Cerebellar cortex (tissue), 1 donor: ENCODE measurements at places on chromosomes 6 and 20.

DNA sequence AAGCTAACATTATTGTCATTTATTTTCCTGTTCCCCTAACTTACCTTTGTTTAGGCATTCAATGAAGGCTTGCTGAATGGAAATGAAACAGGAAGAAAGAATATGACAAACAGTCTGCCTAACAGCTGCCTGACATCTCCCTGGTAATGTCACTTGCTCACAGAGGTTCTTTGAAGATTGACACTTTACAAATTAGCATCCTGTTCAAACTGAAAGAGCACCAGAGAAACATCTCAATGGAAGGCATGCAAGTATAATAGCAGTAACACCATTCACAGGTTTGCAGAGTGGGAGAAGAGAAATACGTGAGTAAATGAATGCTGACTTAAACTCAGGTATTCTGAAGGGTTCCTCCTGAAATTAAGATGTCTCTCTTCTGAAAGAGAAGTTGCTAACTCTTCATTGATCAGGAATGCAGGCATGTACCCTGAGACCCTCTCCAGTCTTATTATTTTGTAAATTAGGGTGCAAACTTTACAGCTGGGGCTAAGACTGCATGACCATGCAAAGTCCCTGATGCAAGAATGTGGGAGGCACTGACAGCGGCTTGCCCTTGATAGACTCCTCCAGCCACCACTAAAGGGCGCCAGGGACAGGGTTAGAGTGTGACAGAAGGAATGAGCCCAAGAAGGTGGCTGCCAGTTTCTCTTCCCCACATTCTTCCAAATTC is 1.3 kb upstream of the SMLR1 start:
- DNase-seq = no peak

- no peak for DNase-seq
Observed at GRCh38 chr6:129426343-129426742, 283.6 kb downstream of the ARHGAP18 start.

DNA sequence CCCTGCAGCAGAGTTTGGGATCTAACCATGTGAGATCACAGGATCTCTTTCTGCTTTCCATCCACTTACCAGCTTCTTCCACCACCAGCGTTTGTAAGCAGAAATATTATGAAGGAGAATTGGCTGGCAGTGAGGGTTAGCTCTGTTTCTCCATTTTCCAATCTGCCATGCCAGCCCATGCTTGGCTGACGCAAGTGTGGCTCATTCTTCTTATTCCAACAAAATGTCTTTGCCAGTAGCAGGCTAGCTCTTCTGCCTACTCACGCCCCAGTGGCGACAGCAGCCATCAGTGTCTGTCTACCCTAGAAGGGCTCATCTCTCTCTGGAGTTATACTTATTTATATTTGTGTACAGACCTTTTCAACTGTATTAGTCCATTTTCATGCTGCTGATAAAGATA is 286.2 kb downstream of the FARS2 start:
- no peak for DNase-seq

DNA sequence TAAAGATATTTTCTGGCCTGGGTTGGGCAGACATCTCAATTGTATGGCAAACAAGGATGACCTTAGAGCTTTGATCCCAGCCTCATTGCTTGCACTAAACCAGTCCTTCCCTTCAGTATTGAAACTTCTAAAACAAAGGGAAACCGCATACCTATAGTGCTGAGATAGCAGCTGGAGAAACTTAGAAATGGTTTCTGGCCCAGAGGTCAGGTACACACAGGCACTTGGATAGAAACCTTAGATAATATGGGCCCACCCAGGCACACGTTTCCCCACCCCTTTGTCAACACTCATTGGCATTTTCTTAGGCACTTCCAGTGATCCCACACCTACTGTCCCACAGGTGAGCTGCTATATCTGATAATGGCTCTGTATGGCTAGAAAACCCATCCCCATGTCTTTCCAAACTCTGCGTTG is 22.1 kb downstream of the NRSN1 start:
- DNase-seq = no peak

DNA sequence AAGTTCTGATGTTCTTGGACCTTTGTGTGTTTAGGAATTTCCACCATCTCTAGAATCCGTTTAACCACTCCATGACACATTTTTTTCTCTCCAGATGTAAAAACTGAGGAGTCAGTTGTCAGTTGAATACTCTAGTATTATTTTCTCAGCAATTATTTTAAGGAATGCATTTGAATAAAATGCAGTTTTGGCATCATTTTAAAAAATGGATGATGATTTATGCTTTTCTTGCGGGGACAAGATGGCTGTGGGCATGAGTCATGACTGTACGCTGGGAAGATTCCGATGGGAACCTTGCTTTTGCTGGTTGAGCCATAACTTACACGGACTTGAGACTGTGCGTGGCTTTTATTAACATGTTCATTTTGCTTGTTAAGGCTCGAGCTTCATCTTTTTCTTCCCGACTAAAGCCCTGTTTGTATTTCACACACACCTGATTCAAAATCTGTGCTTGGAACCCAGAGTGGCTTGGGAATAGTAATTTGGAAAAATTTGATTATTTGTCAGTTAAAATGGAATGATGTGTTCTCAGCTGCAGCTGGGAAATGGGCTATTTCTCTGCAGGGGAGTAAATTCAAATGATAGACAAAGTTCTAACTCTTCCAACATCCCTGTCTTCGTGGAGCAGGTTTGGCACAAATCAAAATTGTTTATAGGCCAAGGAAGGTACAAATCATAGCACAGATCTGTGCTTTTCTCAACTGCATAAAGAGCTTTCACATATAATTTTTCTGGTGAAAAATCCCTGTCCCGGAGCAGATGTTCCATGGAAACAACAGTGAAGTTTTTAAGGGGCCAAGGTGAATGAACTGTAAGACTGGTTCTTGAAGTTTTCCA is 470.5 kb upstream of the JAG1 start:
- no peak for DNase-seq

GRCh38 chr20:21174516-21175239 is 48.8 kb downstream of the KIZ start:
- no peak for DNase-seq

GRCh38 chr6:117449549-117450439 is 24.1 kb upstream of the ROS1 start:
- peak; percentile 65 for DNase-seq

- DNase-seq = no peak
Observed at GRCh38 chr6:132490024-132490423, 22.9 kb downstream of the STX7 start.
